GM12878 (cell line): ENCODE measurements at places on chromosomes 2 and 18. TPM values are rescaled to one million over a fixed set of nuclear protein-coding genes. Genes with fewer than 3 reads are reported as not detected.

Gene DPP4
- total RNA-seq = 6.3 and 7.0 TPM in 2 replicates

DNA sequence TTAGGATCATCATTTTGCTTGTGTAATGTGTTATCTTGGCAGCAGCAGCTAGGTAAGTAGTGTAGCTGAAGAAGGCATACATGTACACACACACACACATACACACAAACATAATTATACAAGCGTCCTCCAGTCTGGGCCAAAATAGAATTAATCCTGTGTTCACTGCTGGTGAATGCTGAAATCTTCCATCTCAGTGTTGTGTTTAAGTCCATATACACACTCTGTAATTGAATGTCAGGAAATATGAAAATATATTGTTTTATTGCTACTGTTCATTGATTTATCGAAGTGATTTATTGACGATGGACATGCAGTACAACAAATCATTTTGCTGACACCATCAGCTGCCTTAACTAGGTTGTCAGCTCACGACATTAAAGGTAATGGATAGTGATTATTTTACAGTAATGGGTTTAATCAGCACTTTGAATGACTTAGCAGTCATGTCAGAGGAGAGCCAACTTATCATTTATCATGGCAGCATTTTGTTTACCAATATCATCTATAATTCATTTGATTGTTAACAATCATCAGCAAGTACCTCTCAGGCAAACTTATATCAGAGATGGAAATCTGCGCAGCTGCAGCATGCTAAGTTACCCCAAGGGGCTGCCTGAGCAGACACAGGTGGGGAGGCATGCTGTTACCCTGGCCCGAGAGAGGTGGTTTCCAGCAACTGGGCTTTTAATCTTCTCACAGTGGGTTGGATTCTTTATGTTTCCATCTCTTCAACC, 83.7 kb upstream of the FSHR start:
- DNase-seq = no peak

- DNase-seq = no peak
These were observed at the start of gene ASPRV1 for GRCh38 chr2:69961496-69961895. TSS of gene ASPRV1 (minus strand) at chr2:69961631. CDS start at chr2:69961436, 195 bp downstream.

Gene APOB
- 1.1 and 1.4 TPM in 2 replicates for total RNA-seq

DNA sequence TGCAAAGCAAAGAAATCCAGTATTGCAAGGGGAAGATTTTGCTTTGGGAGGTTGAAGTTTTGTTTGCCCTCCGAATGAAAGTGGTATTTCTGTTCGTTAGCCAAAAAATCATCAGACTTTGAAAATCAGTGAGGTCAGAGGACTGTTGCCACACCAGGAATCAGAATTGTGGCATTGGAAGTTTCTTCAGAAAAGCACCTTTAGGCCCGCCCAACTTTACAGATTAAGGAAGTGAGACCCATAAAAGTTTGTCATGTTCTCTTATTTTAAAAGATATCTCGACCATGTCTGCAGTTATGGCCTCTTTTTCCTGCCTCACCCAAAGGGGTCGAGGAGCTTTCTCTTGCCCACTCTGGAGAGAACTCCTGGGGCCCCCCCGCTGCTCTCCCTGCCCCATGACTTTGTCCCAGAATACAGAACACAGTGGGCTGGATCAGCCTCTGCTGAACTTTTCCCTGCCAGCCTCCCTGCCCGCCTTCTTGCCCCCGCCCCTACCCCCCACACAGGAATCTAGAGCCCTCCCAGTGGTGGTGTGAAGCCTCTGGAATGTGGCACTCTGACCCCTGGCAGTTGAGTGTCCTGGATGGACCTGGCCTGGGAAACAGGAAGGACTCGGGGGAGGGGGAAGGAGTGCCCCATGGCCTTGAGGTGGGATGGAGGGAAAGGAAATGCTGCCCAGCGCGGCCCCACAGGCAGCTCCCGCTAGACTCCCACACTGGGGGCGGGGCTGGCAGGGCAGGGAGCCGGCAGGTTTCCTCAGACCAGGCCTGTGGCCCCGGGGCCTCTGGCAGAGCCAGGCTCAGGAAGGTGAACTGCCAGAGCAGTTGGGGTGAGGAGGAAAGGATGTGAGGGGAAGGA, 25.3 kb downstream of the CRIM1 start:
- DNase-seq = no peak

DNA sequence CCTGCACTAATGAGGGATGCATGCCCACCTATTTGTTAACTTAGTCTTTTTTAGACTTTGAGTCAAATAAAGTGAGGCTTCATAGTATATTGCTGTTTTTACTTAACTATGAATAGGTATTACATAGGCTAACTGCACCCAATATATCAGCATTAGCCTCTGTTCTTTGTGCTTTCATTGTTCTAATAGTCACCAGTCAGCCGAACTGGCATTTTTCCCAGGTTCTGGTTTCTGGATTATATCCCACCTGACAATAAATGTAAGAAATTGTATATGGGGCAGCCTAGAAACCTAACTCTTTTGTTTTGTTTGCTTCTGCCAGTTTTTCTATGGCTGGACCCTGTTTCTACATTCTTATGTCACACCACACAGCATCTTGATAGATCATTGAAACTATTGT, 1672.4 kb upstream of the LRRTM1 start:
- DNase-seq = no peak

DNA sequence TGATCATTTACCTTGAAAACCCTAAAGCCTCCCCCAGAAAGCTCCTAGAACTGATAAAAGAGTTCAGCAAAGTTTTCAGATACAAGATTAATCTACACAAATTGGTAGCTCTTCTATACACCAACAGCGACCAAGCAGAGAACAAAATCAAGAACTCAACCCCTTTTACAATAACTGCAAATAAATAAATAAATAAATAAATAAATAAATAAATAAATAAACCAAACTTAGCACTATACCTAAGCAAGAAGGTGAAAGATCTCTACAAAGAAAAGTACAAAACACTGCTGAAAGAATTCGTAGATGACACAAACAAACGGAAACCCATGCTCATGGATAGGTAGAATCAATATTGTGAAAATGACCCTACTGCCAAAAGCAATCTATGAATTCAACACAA, 182.0 kb upstream of the RND3 start:
- DNase-seq = no peak

Gene SLC11A1
- total RNA-seq = 0.38 and 0.56 TPM in 2 replicates

GRCh38 chr2:111927723-111928122, 29.3 kb downstream of the MERTK start:
- DNase-seq = no peak

Gene FAM110C
- total RNA-seq = not detected in 2 replicates

GRCh38 chr2:113141451-113141850, 14.1 kb downstream of the IL1RN start:
- DNase-seq = no peak

GRCh38 chr2:44087714-44088092, 81.0 kb upstream of the PPM1B start:
- DNase-seq = no peak

GRCh38 chr18:3358310-3358709, 91.7 kb upstream of the TGIF1 start:
- DNase-seq = no peak

DNA sequence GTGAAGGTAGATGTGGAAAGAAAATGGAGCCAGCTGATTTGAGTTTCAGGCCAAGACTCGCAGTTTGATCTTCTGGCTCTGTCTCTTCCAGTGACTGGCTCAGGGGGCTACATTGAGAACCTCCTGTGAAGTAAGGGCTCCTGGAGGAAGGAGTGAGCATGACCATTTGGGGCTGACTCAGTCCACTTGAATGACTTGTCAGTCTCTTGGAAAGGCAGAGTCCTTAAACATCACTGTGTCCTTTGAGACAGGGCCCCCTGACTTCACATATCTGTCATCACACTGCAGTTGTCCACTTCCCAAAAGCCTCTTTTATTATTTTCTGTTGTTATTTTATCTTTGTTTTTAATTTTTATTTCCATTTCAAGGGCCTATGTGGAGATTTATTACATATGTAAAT, 204.6 kb upstream of the APCDD1 start:
- no peak for DNase-seq

GRCh38 chr2:75960472-75961009, 249.8 kb upstream of the GCFC2 start:
- no peak for DNase-seq

- DNase-seq = no peak
These were observed 468.3 kb upstream of the RGPD4 start for GRCh38 chr2:107358362-107358761.

DNA sequence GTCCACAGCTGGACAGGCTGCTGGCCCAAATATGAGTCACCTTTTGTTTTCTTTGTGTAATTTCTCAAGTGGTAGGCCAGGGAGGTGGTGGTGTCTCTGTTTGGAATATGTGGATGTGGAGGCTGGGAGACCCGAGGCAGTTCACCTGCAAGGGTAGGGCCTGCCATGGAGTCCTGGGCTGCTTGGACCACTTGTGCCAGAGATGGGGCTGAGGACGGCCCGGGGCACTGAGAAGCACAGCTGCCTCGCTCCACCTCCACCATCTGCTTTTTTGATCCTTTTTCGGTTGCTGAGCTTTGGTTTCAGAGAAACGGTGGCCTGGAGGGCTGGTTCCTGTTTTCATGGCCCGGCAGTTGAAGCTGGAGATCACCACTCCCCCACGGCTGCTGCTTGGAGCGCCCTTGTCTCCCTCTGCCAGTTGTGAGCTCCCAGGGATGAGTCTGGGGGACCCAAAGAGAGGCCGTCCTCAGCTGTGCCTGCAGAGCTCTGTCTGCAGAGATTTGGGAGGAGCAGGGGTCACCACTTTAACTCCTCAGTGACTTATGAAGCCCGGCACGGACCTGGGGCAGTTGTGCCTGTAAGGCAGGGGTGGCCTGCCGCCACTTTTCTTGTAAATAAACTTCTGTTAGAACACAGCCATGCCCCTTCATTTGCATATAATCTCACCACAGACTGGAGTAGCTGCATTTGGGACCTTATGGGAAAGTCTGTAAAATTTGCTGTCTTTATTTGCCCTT, 67.6 kb upstream of the MCFD2 start:
- peak; percentile 75 for DNase-seq

DNA sequence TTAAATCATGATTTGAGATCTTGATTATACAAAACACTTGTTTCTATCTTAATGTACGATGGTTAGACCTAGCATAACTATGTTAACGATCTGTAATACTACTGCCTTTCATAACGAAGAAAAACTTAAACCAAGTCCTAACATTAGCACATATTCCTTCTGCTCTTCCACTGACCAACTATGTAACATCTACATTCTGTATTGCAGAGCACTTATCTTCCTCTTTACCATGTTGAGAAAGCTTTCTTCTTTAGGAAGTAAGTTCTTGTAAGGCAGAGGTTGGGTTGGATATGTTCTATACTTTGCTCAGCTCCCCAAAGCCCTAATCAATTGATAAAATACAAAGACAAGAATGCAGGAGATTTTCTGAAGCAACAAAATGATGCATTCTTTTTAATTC, 7.9 kb upstream of the ZNF407 start:
- DNase-seq = no peak

Gene TMX3
- 37.0 and 38.3 TPM in 2 replicates for total RNA-seq

GRCh38 chr18:46322941-46323340, 218.8 kb downstream of the HAUS1 start:
- DNase-seq = no peak

DNA sequence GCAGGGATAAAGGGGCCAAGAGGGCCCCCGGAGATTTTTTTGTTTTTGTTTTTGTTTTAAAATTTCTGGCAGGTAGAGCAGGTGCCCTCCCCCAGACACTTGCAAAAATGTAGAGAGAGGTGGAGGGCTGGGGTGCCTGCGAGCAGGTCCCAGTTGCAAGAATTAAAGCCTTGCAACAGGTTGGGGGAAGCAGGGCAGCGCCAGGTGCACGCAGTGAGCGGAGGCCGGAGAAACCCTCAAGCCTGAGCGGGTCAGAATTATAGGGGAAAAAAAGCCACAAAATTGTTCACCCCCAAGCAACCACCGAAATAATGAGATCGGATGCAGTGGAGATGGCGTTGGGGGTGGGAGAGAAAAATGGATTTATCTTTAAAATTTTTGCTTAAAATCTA, 527 bp downstream of the IGFBP5 start:
- no peak for DNase-seq

Gene FAP
- total RNA-seq = not detected in 2 replicates

- no peak for DNase-seq
These were observed 49.6 kb downstream of the SPIRE1 start for GRCh38 chr18:12608301-12608700.

DNA sequence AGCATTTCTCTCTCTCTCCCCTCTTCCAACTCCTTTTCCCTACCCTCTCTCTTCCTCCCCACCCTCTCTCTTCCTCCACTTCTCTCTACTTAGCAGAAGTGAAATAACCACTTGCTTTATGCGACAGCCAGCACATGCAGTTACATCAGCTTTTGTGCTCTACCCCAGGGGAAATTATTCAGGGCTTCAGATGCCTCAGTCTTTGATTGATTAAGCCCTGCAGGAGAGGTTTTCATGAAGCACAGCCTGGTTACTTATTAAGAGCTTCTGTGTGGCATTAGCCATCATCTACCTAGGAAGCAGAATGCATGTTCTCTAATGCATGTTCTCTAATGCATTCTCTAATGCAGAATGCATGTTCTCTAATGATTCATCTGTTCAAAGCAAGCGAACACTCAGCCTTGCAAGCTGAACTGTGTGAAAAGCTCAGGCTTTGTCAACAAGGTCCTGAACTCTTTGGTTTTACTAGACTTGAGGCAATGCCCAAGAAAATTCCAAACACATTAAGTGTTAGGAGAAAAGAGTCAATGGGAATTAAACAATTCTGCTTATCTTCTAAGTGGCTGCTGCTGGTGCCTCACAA, 56.1 kb downstream of the LHCGR start:
- no peak for DNase-seq

GRCh38 chr2:241088376-241088775, 13.7 kb downstream of the MTERF4 start:
- DNase-seq = no peak

DNA sequence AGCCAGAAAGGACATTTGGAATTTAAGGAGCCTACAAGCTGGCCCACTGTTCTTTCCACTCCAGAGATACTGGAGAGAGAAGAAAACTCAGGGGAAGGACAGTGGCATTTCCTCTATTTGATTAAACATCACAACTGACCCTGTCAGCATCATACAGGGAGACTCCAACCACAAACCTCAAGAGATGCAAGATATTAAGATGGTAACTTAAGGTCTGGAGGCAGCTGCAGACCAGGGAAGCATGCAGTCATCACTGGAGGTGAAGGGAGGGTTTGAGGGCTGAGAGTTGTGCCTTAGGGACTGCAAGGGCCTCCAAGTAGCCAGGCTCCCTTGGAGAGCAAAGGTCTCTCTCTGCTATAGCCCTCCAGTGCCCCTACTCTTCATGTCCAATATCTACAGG, 67.4 kb downstream of the RNF152 start:
- no peak for DNase-seq

- DNase-seq = no peak
These were observed 194.6 kb downstream of the CYRIA start for GRCh38 chr2:16470936-16471490.

Gene WDCP
- 20.6 and 21.3 TPM in 2 replicates for total RNA-seq

GRCh38 chr2:144774809-144775208, 254.9 kb upstream of the ZEB2 start:
- no peak for DNase-seq

- DNase-seq = no peak
These were observed 319.9 kb upstream of the SALL3 start for GRCh38 chr18:78659748-78660147.

Gene CYP1B1
- 9.0 and 10.1 TPM in 2 replicates for total RNA-seq

GRCh38 chr18:3305933-3306332, 44.0 kb downstream of the MYL12B start:
- no peak for DNase-seq

Gene CAPN14
- total RNA-seq = 1.3 and 1.5 TPM in 2 replicates

Gene GPR55
- total RNA-seq = 26.8 and 30.1 TPM in 2 replicates

- DNase-seq = no peak
These were observed 35.4 kb upstream of the DARS1 start for GRCh38 chr2:136020831-136021230.
